ENCODE measurements at places on chromosomes 5 and 9. TPM values are rescaled to one million over a fixed set of nuclear protein-coding genes. Genes with fewer than 3 reads are reported as not detected.

DNA sequence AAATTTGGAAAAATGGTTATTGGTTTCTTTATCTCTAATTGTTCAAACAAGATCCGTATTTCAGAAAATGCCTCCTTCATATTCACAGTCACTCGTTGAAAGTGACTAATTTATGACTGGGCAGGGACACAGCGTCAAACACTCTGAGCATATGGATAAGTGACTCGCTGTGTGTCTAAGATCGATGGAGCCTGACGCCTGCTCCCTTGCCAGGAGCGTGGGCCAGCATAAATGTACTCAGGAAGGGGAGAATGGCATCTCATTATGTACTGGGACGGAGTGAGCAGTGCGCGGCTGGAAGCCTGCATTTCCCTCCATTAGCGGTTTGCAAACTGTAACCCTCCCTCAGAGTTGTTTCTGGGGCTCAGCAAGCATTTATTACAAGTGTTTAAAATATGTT lies 79.8 kb upstream of the CAST start:
- no peaks in the 10 kb centered on the region for H3K27me3 ChIP-seq
- H3K4me1 ChIP-seq: peaks cover 21% of the 10 kb centered on the region
- no peaks in the 10 kb centered on the region for H3K36me3 ChIP-seq
- peak overlapping the region; percentile 40 for H3K4me3 ChIP-seq
- peak; percentile 70 for DNase-seq

The CCL27 gene
- polyA plus RNA-seq: 0.50 TPM

The TTC16 gene
- 0.06 TPM for polyA plus RNA-seq

- H3K4me3 ChIP-seq: no peak overlapping the region
- H3K4me1 ChIP-seq: no peaks in the 10 kb centered on the region
- H3K27me3 ChIP-seq: peaks cover 11% of the 10 kb centered on the region
- no peak overlapping the region for H3K27ac ChIP-seq
- no peak for DNase-seq
Measured at GRCh38 chr9:32776201-32776600, 7.1 kb upstream of the TMEM215 start.

DNA sequence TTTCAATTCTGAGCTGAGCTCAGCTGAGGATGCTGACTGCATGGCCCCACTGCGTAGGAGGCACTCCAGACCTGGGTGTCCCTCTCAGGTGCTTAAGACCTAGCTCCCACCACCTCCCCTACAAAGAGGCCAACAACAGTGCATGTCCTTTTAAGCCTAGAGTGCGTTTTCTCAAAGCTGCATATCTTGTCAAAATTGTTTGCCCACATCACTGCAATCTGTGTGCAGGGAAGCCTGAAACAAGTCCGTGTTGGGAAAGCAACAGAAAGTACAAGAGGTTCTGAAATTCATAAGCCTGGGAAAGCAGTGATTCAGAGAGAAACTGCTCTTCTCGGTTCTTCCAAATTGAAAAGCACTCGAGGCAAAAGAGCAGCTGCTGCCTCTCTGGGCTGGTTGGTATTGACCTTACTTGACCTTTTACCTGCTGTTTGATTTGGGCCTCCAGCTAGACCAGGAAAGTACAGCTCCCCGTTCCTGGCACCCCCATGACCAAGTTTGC lies 238.4 kb downstream of the NR2F1-AS1 start:
- no peak overlapping the region for H3K4me3 ChIP-seq
- no peaks in the 10 kb centered on the region for H3K4me1 ChIP-seq
- no peaks in the 10 kb centered on the region for H3K27me3 ChIP-seq

DNA sequence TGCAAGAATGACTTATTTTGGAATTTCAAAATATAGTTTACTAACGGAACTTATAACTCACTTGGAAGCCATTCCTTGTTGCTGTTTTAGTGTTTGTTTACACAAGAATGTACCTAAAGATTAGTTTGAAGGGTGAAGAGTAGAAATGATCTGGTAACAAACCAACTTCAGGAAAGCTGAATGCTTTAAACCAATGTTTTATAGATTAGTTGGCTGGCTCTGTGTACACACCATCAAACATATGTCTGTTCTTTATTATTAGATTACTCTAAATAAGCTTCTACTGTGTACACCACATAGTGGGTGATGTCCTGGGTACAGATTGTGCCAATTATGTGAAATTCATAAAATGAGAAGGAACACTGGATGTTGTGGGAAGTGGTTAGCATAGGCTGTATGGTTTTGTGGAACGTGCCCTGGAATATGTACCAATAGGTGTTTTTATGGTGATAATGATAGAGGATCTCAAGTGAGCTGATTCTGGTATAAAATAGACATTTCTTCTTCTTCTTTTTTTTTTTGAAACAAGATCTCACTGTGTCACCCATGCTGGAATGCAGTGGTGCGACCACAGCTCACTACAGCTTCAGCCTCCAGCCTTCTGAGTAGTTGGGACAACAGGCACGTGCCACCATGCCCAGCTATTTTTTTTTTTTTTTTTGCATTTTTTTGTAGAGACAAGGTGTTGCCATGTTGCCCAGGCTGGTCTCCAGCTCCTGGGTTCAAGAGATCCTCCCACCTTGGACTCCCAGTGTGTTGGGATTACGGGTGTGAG lies 109.3 kb upstream of the DHFR start:
- DNase-seq: no peak
- no peaks in the 10 kb centered on the region for H3K4me1 ChIP-seq
- no peaks in the 10 kb centered on the region for H3K36me3 ChIP-seq
- H3K4me3 ChIP-seq: no peak overlapping the region
- no peaks in the 10 kb centered on the region for H3K27me3 ChIP-seq

- H3K4me3 ChIP-seq: no peak overlapping the region
- H3K4me1 ChIP-seq: peaks cover 24% of the 10 kb centered on the region
- no peaks in the 10 kb centered on the region for H3K36me3 ChIP-seq
- DNase-seq: no peak
- no peaks in the 10 kb centered on the region for H3K27me3 ChIP-seq
Measured at GRCh38 chr5:66854416-66854815, 258.2 kb downstream of the MAST4 start.

DNA sequence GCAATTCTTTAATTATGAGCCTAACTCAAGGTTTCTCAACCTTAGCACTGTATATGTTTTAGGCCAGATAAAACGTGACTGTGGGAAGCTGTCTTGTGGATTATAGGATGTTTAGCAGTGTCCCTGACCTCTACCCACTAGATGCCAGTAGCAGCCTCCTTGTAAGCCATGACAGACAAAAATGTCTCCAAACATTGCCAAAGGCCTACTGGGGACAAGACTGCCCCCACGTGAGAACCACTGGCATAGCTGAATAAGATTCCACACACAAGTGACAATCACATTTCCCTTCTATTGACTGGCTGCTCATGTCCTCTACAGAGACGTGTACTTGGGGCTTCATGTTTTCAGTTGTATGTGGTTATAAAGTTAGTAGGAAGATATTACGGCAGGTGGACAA lies 55.4 kb downstream of the GOLM1 start:
- no peaks in the 10 kb centered on the region for H3K27me3 ChIP-seq
- no peak for DNase-seq
- H3K36me3 ChIP-seq: no peaks in the 10 kb centered on the region
- H3K4me3 ChIP-seq: no peak overlapping the region
- no peak overlapping the region for H3K27ac ChIP-seq

DNA sequence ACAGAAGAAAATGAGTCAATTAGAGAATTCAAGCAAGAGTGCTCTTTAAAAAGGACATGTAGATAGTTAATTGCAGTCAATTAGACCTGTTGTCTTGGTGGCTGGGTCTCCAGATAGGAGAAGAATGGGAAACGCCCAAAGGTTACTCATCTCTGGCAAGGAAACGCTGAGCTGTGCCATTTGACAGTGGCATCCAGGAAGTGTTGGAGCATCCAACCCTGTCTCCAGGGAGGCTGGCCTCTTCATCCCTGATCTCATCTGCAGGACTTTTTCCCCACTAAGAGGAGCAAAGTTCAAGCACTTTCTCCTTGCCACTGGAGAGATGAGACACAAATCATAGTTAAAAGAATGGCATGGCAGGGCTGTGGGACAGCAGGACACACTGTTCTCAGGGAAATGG lies 111.7 kb upstream of the MSX2 start:
- H3K27me3 ChIP-seq: no peaks in the 10 kb centered on the region
- no peaks in the 10 kb centered on the region for H3K36me3 ChIP-seq
- DNase-seq: peak; percentile 14
- H3K4me1 ChIP-seq: no peaks in the 10 kb centered on the region

The SLIT3 gene
- polyA plus RNA-seq: 98.9 TPM

The GCNT4 gene
- polyA plus RNA-seq: 1.7 TPM

GRCh38 chr9:15420796-15421195 lies 1.9 kb upstream of the SNAPC3 start:
- peaks cover 15% of the 10 kb centered on the region for H3K4me1 ChIP-seq
- no peak overlapping the region for H3K4me3 ChIP-seq
- no peaks in the 10 kb centered on the region for H3K27me3 ChIP-seq

DNA sequence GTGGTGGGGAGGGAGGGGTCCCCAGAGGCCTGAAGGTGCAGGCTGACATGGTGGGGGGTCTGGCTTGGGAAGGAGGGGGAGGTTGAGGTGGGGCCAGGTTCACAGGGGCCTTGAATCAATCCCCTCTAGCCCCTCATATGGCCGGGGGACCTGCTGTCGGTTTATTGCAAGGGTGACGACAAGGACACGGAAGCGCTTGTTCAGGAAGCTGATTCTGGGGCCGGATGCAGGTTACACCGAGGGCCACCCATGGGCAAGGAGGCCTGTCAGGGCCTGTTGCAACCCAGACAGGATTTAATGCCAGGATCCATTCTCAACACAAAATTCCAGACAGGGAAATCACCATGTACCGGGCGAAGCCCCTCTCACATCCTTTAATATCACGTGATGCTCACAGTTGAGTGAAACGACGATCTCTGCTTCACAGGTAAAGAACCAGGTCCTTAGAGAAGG lies 41.6 kb upstream of the SYNPO start:
- no peaks in the 10 kb centered on the region for H3K36me3 ChIP-seq
- peaks cover 8% of the 10 kb centered on the region for H3K4me1 ChIP-seq
- no peak overlapping the region for H3K27ac ChIP-seq
- DNase-seq: no peak

DNA sequence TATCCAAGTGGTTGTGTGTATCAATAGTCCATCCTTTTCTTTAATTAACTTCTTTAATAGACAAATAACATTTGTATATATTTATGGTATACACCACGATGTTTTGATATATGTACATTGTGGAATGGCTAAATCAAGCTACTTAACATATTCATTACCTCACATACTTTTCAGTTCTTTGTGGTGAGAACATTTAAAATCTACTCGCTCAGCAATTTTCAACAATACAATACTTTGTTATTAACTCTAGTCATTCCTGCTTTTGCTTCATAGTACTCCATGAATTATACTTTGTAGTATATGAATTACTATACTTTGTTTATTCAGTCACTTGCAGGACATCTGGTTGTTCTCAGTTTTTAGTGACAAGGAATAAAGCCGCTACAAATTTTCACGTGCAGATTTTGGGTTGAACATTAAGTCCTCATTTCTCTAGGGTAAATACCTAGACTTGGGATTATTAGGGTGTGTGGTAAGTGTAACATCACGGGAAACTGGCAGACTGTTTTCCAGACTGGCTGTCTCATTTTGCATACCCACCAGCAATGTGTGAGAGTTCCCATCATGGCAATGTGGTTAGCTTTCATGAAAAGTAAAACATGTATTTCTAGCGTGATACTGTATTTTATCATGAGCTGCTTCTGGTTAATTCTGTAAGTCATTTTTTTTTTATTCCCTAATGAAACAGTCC lies 354.4 kb upstream of the WWC1 start:
- no peak for DNase-seq
- H3K4me1 ChIP-seq: peaks cover 74% of the 10 kb centered on the region
- H3K27ac ChIP-seq: peak overlapping the region; percentile 94
- H3K36me3 ChIP-seq: no peaks in the 10 kb centered on the region
